ENCODE measurements at places on chromosomes 4 and X. TPM values are rescaled to one million over a fixed set of nuclear protein-coding genes. Genes with fewer than 3 reads are reported as not detected.

DNA sequence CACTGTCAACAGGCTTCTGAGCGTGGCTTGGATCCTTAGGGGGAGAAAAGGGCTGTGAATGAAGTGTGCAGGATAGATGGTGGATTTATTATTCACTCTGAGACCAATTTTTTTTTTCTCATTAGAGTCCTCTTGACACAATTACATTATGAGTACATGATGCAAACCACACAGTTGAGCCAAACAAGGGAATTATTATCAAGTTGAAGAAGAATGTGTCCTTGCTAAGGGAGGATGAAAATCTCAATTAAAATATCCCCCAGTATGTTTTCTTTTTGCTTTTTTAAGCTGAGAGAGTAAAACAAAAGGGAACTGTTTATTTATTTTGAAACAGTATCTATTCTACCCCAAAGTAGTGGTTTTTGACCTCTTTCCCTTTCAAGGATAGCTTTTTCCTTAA, 40.4 kb downstream of the RPS3A start:
- no peak overlapping the region for H3K4me3 ChIP-seq
- no peaks in the 10 kb centered on the region for H3K27me3 ChIP-seq
- H3K4me1 ChIP-seq, result no peaks in the 10 kb centered on the region
- no peak overlapping the region for H3K27ac ChIP-seq
- DNase-seq, result no peak
- peaks cover 14% of the 10 kb centered on the region for H3K36me3 ChIP-seq

DNA sequence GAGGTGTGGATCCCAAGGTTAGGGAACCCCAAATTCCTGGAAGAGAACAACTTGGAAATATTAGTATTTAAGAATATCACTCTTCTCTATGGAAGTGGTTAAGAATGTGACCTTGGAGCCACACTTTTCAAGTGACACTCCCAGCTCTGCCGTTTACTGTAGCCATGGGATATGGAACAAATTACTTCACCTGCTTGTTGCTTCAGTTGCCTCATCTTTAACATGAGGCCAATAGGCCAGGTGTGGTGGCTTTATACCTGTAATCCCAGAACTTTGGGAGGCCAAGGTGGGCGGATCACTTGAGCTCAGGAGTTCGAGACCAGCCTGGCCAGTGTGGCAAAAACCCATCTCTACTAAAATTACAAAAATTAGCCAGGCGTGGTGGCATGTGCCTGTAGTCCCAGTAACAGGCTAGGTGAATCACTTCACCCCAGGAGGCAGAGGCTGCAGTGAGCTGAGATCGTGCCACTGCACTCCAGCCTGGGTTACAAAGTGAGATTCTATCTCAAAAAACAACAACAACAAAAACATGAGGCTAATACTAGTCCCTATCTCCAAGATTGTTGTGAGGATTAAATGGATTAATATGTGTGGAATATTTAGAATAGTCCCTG, 13.0 kb downstream of the IL13RA1 start:
- no peaks in the 10 kb centered on the region for H3K27me3 ChIP-seq
- H3K27ac ChIP-seq, result no peak overlapping the region
- H3K36me3 ChIP-seq, result no peaks in the 10 kb centered on the region
- H3K4me3 ChIP-seq, result no peak overlapping the region
- H3K4me1 ChIP-seq, result no peaks in the 10 kb centered on the region
- no peak for DNase-seq

GRCh38 chr4:125243789-125244397, 70.9 kb upstream of the FAT4 start:
- H3K4me3 ChIP-seq, result no peak overlapping the region
- DNase-seq, result no peak
- no peaks in the 10 kb centered on the region for H3K36me3 ChIP-seq
- H3K27me3 ChIP-seq, result no peaks in the 10 kb centered on the region
- no peak overlapping the region for H3K27ac ChIP-seq

AGTR2 gene
- 0.39 TPM for total RNA-seq

ADGRG2 gene
- 5.9 TPM for total RNA-seq

LONRF3 gene
- total RNA-seq, result 8.8 TPM

All from spinal cord (tissue), 10 donors.